ENCODE measurements at places on chromosomes 11 and 22.

- no peak for DNase-seq
Observed at GRCh38 chr11:65084598-65085375, 765 bp downstream of the ZFPL1 start.

DNA sequence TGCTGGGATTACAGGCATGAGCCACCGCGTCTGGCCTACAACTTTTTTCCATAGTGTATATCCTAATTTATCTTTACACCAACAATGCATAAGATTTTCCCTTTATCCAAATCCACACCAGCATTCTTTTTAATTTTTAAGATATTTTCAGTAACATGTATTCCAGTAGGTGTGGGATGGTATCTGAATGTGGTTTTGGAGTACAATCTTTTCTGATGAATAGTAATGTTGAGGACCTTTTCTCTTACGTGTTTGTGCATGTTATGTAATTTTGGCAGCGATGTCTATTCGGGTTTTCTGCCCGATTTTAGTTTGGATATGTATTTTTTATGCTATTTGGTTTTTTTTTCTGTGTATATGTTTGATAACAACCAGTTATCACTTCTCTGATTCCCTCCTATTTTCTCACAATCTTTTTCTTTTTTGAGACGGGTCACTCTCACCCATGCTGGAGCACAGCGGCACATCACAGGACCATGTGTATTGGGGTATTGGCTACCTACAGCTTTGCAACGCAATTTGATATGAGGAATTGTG lies 114.6 kb upstream of the GRK3 start:
- DNase-seq: no peak

DNA sequence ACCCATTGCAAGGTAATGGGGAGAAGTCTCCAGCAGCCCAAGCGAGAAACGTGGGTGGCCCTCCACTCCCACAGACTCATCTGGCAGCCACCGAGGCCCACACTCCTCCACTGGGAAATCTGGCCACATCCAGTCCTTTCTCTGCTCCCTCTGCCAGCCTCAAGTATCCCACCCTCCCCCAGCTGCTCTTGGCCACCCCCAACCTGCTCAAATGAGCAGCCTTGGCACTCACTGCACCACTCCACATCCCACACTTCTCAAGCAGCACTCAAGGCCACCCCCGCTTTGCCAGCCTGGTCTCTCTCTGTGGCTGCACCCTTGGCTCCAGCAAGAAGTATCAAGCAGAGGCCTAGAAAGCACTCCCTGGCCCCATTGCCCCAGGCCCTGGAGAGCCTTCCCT lies 28.2 kb downstream of the SLC22A12 start:
- no peak for DNase-seq

DNA sequence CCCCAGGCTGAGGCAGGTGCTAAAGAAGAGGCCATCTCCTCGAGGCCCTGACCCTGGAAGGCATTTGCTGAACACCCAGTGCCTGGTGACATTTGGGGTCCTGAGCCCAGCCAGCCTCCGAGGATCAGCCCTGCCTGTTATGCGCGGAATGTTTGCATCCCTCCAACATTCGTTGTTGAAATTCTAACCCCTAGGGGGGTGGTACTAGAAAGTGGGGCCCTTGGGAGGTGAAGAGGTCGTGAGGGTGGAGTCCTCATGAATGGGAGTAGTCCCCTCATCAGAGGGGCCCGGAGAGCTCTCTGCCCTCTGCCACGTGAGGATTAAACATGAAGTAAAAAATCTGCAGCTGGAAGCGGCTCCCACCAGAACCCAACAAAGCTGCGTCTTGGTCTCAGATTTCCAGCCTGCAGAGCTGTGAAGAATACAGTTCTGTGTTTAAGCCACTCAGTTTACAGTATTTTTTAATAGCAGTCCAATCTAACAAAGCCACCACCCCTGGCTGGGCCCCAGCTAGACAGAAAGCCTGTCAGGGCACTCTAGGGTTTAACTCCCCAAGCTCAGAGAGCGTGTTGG lies 35.3 kb upstream of the SEPTIN5 start:
- no peak for DNase-seq

DNA sequence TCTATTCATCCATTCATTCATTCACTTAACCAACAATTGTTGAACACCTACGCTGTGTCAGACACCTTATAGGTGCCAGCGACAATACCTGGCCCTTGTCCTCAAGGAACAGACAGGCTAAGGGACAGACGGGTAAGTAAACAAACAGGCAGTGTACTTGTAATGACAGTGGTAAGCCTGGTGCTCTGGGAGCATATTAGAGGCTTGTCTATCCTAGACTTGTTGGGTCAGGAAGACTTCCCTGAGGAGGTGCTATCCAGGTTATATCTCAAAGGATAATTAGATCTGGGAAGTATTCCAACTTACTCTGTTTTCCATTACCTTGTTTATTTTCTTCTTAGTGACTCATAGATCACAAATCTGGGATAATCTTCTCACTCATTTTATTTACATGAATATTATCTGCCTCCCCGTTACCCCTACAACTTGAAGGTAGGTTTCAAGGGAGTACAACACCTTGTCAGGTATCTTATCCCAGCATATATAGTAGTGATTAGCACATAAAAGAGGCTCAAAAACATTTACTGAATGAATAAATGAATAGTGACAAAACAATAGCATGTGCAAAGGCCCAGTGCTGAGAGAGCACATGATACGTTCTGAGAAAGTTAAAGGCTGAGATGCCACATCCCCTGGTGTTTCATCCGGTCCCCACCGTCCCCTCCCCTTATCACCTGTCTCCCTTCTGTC lies 75.3 kb upstream of the NCAM1 start:
- no peak for DNase-seq

DNA sequence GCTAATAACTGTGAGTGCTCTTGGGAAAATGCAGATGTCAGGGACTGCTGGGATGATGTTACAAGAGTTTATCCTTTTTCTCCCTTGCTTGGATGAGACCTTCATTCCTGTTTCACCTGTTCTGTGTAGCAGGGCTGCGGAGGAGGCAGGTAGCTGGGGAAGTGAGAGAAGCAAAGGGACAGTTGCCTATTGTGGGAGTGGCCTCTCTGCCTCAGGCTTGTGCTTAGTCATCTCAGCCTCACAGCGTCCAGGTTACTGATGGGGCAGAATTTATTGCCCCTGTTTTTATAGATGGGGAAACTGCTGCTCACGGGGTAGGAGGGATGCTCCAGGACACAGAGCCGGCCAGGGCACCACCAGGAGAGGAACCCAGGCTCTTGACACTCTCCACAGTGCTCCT lies 1.7 kb downstream of the STX3 start:
- DNase-seq: no peak

- DNase-seq: no peak
Observed at GRCh38 chr11:7905961-7906429, 25.1 kb downstream of the OR10A6 start.

GRCh38 chr11:106477776-106478175 lies 400.3 kb downstream of the AASDHPPT start:
- peak; percentile 13 for DNase-seq

DNA sequence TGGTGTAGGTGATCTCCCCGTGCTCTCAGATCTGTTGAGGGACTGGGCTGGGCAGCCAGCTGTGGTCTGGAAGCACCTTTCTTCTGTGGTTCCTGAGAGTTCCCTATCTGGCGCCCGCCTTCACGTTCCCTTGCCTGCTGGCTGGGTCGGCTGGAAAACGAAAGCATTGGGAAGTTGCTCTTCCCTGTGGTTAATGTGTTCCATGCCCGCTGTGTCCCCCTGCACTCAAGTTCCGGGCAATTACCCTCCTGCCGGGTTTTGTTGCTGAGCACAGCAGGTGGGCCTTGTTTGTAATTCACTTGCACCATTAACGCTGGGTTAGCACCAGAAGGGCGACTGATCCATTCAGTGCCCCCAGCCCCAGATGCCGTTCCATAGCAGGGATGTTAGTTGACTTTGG lies 134.1 kb downstream of the GRIK4 start:
- DNase-seq: no peak

DNA sequence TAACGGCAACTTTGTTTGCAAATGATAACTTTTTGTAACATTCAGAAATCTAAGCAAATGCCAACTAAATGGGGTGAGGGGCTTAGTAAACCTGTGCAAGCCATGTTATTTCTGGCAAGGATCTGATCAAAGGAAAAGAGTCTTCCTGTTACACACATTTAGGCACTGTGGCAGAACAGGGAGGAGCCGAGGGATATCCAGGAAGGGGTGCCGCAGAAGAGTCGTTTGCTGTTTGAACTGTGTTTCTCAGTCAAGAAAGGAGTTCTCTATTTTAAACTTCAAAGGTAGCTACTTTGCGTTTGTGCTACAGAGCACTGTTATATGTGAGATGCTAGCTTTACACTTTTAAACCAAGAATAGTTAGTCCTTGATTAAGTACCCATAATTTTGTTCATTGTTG lies 175.5 kb downstream of the ETS1 start:
- DNase-seq: no peak

DNA sequence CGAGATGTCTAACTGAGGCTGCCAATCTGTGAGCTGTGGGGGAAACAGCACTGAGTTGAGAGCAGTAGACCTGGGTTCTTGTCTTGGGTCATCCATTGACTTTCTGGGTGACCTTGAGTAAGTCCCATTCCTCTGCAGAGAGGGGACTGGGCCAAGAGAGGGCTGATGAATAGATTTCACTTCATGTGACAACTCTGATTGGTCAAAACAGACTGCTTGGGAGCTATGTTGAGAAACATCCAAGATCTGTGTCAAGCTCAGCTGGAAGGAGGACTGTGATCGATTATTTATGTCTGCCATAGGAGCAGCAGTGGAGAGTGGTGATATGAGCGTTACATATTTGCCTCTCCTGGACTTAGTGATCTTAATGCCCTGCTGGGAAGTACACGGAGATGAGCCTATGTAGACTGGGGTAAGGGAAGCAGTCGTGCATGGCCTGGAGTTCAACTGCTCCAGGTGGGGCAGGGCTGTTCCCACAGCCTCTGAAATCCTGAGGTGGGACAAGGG lies 47.7 kb downstream of the OTOG start:
- no peak for DNase-seq

DNA sequence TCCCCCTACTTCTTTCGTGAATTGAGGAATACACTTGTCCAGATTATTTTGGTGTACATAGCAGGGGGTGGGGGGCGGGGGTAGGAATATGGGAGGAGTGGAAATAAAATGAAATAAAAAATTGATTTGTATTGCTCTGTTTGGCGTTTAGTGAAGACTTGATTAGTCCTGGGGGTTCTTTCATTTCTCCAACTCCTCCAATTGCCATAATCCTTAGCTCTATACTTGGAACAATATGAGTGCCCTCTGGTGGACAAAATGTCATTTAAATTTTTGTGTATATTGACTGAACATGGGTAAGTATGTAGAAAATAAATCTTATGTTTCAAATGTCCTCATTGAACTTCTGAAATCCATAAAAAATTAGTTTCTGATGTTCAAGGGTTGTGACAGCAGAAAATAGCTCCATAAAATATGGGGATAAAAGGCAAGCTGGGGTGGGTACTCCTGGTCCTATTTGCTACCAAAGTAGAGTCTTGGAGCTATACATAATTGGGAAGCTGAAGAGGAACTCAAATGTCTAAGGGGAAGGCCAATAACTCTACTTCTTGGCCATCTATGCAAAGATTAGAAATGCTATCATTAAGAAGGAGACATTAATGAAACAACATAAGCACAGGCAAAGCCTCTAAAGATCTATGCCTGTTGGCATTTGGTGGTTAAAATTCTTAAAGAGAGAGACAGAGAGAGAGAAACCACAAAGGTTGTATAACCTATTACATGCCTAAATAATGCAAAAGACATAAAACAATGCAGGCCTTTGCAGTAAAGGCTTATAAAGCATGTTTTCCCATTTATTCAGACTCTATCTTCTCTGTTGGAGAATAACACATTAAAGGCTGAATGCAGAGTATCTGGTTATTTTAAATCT lies 421.6 kb downstream of the METTL15 start:
- peak; percentile 72 for DNase-seq

- no peak for DNase-seq
Observed at GRCh38 chr22:39276440-39277141, 31.8 kb upstream of the PDGFB start.

- no peak for DNase-seq
Observed at GRCh38 chr11:14418801-14419417, 59.9 kb upstream of the RRAS2 start.

DNA sequence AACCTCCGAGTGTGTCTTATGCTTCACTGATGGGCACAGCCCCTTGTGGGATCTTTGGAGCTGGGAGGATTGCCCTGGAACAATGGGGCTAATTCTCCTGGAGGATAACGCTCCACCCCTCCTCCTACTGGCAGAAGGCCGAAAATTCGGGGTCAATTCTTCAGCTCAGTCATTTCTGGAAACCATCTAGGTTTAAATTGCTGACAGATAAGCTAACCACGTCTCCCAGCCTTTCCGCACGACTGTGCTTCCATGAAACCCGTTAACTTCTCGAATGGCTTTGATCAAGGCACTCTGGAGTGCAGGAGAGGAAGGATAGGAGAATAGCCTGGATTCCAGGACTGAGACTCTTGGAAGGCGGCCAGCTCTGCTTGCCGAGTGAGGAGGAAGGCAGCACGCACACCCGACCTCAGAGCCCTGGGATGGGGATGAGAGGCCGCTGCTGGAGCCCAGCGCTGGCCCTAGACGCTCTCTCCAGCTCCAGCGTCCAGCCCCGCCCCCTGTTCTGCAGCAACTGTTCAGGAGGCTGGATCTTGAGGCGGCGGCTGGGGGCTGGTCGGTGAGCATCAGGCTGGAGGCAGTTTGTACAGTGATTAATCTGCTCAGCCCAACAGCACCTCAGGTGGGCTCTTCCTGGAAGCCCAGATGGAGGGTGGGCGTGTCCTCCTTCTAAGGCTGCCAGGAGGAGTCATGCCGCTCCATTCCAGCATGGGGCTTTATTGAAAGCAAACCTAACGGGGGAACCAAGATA lies 176.7 kb upstream of the NCAM1 start:
- peak; percentile 92 for DNase-seq

GRCh38 chr11:69890476-69890875 lies 71.3 kb upstream of the FGF3 start:
- DNase-seq: no peak

- peak; percentile 88 for DNase-seq
Observed at GRCh38 chr11:102724904-102725500, at the start of gene MMP8. Gene MMP8 (minus strand): TSS chr11:102724954. CDS start chr11:102724855, 99 bp downstream.

DNA sequence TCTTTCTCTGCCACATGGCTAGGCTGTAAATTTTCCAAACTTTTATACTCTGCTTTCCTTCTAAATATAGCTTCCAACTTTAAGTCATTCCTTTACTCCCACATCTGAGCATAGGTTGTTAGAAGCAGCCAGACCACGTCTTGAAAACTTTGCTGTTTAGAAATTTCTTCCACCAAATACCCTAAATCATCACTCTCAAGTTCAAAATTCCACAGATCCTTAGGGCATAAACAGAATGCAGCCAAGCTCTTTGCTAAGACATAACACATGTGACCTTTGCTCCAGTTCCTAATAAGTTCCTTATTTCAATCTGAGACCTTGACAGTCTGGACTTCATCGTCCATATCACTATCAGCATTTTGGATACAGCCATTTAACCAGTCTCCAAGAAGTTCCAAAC lies 749.9 kb downstream of the METTL15 start:
- peak; percentile 54 for DNase-seq

Measured in fibroblast of skin of right quadriceps (primary cell).